RPMI8226 (cell line): ENCODE measurements at places on chromosomes 12 and 14.

DNA sequence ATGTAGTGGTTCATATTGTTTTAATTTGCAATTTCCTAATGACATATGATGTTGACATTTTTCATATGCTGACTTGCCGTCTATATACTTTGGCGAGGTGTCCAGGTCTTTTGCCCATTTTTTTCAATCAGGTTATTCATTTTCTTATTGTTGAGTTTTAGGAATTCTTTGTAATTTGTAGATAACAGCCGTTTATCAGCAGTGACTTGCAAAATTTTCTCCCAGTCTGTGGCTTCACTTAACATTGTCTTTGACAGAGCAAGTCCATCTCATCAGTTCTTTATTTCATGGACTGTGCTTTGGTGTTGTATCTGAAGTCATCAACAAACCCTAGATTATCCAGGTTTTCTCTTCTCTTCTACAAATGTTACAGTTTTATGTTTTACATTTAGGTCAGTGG, 12.6 kb upstream of the KLHDC2 start:
- no peak for DNase-seq

GRCh38 chr14:75702616-75703261, 41.7 kb downstream of the TTLL5 start:
- DNase-seq: no peak

GRCh38 chr14:35419429-35419841, 14.9 kb upstream of the NFKBIA start:
- no peak for DNase-seq

DNA sequence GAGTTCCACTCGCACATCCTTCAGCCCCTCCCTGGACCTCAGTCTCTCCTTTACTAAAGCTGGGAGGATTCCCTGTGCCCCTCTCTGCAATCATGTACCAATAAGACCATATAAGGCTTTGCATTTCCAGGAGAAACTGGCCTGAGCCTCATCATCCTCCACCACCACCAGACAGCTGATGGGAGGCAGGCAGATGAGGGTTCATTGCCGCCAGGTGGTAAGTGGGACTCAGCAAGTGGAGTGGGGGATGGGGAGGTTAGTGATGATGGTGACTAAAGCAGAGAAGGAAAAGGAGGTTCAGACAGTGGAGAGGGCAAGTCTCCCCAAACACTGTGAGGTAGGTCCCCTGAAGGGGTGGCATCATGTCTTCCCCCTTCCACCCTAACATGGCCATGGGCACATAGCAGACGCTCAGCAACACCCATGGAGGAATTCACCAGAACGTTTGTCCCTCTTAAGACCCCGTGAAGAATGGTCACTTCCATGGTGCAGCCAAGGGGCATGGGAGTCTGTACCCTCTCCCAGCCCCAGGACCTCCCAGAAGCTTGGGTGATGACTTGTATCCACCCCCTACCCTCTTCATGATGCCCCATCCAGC, 4.5 kb upstream of the TNFRSF1A start:
- peak; percentile 59 for DNase-seq

GRCh38 chr12:75760573-75761294, 249.3 kb upstream of the KRR1 start:
- DNase-seq: peak; percentile 43

DNA sequence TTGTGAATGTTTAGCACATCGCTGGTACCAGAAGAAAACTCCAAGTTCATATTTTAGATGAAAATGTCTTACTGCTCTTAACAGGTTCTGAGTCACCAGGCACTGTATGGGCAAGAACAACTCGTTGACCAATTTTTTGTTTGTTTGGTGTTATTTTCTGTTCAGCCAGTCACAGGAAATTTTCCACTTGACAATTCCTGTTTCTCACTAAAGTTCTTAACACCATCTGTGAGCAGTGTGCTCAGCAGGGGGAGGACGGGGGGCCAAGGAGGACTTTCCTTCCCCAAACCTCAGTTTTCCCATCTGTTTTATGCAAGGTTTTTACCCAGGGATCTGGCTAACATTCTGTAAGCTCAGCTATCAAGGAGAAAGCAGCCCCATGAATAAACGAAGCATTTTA, 3.0 kb downstream of the NUAK1 start:
- no peak for DNase-seq

DNA sequence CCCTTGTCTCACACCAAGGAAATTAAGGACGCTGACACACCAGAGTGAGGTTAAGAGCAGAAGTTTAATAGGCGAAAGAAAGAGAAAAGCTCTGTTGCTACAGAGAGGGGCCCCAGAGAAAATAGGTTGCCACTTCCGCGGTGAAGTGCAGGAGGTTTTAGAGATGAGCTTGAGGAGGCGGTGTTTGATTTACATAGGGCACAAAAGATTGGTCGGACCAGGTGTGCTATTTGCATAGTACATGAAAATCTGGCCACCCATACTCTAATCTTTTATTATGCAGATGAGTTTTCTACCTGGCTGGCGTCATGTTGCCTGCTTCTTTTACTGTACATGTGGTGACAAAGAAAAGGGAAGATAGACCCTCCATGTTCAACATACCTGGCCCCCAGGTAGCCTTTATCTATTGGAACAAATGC, 23.3 kb upstream of the MYF6 start:
- DNase-seq: no peak

DNA sequence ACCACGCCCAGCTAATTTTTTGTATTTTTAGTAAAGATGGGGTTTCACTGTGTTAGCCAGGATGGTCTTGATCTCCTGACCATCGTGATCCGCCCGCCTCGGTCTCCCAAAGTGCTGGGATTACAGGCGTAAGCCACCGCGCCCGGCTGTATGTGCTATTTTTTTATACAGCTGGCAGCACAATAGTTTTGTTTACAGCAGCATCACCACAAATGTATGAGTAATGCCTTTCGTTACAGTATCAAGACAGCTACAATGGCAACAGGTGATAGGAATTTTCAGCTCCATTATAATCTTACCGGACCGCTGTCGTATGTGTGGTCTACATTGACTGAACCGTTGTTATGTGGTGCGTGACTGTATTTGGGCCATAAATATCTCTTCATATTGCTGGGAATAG, 11.6 kb upstream of the MDM2 start:
- DNase-seq: no peak

- DNase-seq: no peak
Measured at GRCh38 chr12:132404951-132405741, 75.8 kb upstream of the GALNT9 start.

DNA sequence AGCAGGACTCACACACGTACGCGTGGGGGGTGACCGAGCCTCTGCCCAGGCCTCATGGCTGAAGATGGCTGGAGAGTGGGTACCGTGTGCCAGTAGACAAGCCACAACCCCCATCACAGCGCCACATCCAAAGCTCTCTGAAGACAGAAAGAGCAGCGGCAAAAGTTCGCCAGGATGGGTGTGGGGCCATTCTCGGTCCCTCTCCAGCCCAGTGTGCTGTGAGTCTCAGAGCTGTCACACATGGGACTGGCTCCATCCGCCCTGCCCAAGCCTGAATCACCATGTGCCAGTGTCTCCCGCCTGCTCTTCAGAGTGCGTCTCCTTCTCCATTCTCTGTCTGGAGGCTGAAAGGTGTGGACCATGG, 5.7 kb downstream of the TMEM179 start:
- no peak for DNase-seq

- peak; percentile 39 for DNase-seq
Measured at GRCh38 chr14:36524874-36525745, 5.1 kb upstream of the NKX2-1 start.

- no peak for DNase-seq
Measured at GRCh38 chr14:60637479-60638315, 11.6 kb downstream of the SIX1 start.

GRCh38 chr14:104049576-104050240, 35.8 kb upstream of the ASPG start:
- no peak for DNase-seq

- DNase-seq: no peak
Measured at GRCh38 chr12:124126950-124127655, 154.1 kb downstream of the ZNF664 start.

- DNase-seq: no peak
Measured at GRCh38 chr12:104183443-104183842, 32.1 kb upstream of the TXNRD1 start.

DNA sequence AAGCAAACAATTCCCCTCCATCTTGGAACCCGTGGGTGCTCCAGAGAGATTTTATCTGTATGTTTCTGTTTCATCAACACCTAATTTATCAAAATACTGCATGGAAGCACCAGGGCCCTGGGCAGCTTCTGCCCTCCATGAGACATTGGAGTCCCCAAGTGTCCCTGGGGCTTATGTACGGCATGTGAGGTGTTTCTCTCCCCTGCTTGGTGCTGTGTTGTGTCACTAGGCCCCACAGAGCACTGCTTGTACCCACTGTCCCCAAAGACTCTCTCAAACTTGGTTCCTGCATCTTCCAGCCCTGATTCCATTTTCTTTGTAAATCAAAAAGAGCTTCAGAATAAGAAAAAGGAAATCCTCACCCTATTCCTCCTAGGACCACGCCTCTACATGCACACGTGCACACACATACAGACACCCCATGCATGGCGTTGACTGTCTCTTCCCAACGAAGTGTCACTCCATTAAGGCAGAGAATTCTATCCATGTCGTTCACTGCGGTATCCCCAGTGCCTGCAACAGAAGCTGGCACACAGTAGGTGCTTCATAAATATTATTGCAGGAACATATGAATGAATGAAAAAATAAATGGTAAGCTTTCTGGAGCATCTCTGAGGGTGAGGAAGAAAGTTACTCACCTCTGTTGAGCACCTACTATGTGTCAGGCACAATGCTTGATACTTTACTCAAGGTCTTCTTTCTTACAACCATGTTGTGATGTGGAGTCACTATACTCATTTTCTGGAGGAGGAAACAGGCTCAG, 191.6 kb downstream of the DICER1 start:
- DNase-seq: no peak

DNA sequence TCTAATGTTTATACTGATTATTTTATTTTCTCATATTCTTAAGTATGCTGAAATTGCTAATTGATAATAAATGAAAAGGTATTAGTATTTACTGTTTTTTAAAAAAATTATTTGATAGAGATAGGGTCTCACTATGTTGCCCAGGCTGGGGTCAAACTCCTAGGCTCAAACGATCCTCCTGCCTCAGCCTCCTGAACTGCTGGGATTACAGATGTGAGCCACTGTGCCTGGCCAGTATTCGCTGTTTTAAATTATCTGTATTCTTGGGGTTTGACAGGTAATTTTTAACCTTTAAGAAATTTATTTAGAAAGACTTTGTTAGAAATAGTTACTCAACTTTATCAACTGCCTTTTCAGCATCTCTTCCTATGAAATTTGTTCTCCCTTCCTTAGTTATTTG, 32.2 kb downstream of the RAN start:
- DNase-seq: no peak

GRCh38 chr12:9977916-9978315, 6.7 kb downstream of the CLEC12A start:
- no peak for DNase-seq

DNA sequence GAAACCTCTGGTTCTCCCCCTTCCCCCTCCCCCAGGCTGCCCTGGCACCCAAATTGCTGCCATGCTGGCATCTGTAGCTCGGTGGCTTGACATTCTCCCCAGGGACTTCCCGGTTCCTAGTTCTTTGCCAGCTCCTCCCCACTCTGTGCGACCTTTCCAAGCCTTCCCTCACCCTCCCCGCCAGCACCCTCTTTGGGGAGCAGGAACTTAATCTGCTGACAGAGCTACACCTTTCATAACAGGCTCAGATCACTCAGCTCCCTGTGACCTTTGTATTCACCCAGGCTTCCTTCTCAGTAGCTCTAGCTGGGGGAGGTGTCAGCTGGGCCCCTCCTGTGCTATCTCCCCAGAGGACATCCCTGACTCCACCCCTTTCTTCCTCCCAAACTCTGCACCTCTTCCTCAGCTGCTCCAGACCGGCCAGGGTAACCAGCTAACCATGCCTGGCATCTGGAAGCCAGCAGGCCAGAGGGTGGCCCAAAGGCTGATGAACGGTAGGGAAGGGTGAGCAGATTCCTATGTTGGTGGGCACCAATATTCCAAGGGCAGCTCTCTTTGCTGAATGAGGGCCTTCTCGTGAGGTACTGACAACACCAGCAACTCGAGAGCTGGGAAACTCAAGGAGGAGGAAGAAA, 1.8 kb upstream of the COX14 start:
- DNase-seq: peak; percentile 90

GRCh38 chr14:36717363-36717762, 55.7 kb downstream of the PAX9 start:
- no peak for DNase-seq

- DNase-seq: no peak
Measured at GRCh38 chr14:80965037-80965436, 9.6 kb downstream of the TSHR start.

GRCh38 chr12:74370608-74371216, 166.9 kb upstream of the ATXN7L3B start:
- no peak for DNase-seq

DNA sequence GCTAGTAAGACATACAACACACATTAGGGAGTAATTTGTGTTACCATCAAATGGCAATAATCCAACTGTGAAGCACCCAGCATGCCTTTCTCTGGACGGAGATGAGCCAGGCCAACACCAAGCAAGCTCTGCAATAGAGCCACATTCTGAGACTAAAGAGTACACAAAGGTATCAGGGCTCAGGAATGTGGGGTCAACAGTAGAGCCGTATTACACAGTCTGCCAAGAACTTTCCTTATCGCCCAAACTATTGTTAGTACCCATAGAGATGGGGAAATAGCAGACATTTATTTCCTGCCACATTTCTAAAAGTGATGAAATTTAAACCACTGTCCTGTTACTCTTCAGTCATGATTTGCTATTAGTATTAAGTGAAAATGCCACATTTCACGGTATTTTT, 113.7 kb downstream of the BMP4 start:
- DNase-seq: no peak

DNA sequence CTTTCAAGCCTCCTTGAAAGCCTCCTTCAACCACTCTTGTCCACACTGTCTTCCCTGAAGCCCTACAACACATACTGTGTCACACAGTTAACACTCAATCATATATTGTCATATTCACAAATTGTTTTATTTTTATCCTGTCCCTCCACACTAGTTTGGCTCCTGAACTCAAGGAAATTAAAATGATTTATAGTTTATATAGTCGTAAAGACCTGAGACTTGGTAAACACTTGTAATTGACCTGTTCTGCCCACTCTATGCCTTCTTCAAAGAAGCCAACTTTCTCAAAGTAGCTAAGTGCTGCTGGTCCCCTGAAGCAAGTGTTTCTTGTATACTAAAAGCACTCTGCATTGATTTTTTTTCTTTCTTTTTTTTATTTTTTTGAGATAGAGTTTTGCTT, 15.6 kb upstream of the NEK9 start:
- DNase-seq: no peak

DNA sequence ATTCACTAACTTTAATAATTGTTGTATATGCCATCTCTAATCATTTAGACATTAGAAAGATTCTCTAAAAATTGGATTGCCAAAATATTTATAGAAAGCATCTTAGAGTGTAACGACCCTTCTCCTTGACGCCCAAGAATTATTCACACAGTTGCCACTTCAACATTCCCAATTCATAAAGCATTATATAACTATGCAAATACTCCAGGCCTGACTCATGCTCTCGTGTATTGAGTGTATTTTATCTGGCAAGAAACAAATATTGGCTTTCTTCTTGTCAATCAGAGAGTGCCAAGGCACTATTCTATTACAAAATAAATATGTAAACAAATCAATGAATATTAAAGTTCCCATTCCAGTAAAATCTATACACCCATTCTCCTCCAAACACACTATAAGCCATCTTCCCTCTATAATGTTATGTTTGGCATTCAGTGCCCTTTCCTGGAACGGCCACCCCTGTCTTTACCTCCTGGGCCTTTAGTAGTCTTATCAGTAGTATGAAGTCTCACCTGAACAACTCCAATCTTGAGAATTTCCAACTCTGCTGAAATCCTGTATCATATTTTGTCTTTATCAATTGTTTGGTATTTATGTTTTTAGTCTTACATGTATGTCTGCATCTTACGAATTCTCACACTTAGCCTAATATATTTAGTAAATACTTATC, 182.6 kb downstream of the PIK3C2G start:
- DNase-seq: no peak
